ENCODE measurements at places on chromosomes 2 and 18.

- DNase-seq = peak; percentile 11
Observed at GRCh38 chr2:38440655-38441054, 63.6 kb upstream of the ATL2 start.

DNA sequence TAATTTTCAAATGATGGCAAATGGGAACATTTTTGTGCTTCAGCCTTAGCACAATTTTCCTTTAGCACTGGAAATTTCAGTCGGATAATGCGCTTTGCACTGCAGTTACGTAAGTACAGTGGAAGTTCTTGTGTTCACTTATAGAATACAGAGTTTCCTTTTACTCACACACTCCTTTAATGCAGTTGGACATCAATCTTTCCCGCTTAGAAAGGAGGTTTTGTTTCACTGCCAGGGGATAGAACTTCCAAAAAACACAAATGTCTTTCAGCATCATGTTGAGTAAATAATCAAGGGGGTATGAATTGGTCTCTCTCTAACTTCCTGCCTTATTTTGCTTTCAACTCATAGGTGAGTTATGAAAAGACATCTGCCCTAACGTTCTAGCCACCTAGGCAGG lies 63.2 kb downstream of the TGFA start:
- DNase-seq = no peak

DNA sequence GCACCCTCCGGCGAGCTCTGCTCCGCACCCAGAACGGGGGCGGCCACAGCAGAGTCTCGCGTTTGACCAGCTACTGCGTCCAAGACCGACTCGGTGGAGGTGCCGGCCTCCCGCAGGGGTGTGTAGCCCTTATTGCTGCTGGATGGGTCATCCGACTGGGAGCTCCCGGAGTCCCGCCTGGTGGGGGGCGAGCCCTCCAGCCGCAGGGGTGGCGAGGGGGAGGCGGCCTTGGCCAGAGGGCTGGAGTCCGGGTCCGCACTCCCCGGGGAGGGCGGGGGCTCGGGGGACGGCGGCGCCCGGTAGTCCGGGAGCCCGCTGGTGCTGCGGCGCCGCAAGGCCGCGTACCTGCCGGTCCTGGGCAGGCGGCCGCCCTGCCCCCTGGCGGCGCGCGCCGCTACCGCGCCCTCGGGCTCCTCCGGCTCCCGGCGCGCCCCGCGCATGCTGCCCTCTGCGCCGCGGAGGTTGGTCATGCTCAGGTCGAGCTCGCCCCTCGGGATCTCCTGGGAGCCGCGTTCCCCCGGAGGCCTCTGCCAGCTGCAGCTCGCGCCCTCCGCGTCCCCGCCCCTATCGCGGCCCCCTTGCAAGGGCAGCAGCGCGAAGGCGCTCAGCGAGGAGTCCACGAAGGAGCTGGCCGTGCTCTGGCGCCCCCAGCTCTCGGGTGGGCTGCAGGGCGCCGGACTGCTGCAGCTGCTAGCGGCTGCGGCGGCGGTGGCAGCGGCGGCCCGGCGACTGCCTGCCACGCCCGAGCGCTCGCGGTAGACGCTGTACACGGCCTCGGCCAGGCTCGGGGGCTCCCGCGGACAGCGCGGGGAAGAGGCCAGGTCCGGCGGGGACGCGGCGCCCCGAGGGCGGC lies 4.8 kb downstream of the TMEM200C start:
- DNase-seq = no peak

DNA sequence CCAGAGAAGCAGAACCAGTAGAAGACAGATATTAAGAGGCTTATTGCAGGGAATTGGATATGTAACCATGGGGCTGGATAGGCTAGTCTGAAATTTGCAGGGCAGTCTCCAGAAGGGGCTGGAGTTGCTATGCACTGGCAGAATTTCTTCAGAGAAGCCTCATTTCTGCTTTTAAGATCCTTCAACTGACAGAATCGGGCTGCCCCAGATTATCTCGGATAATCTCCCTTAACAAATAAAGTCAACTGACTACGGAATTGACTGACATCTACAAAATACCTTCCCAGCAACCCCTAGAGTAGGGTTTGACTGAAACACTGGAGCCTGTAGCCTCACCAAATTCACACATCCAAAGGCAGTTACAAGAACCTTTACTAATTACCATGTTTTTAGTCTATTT lies 136.4 kb downstream of the SOCS6 start:
- DNase-seq = no peak

- DNase-seq = no peak
Observed at GRCh38 chr2:60830991-60831390, 50.4 kb upstream of the REL start.

- DNase-seq = no peak
Observed at GRCh38 chr2:222796413-222797103, 64.3 kb upstream of the ACSL3 start.

- no peak for DNase-seq
Observed at GRCh38 chr2:58098254-58099095, 51.9 kb downstream of the VRK2 start.

DNA sequence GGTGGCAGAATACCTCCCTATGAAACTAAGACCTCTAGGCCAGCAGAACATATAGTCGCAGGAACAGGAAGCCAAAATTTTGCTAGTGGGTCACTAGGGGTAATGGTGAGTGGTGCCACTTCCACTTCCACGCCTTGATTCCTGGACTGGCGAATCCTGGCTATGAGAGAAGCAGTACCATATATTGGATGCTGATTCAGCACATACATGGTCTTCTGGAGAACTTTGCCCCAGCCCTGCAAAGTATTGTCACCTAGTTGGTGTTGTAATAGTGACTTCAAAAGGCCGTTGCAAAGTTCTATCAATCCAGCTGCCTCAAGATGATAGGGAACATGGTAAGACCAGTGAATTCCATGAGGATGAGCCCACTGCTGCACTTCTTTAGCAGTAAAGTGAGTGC lies 769.8 kb upstream of the GYPC start:
- no peak for DNase-seq

DNA sequence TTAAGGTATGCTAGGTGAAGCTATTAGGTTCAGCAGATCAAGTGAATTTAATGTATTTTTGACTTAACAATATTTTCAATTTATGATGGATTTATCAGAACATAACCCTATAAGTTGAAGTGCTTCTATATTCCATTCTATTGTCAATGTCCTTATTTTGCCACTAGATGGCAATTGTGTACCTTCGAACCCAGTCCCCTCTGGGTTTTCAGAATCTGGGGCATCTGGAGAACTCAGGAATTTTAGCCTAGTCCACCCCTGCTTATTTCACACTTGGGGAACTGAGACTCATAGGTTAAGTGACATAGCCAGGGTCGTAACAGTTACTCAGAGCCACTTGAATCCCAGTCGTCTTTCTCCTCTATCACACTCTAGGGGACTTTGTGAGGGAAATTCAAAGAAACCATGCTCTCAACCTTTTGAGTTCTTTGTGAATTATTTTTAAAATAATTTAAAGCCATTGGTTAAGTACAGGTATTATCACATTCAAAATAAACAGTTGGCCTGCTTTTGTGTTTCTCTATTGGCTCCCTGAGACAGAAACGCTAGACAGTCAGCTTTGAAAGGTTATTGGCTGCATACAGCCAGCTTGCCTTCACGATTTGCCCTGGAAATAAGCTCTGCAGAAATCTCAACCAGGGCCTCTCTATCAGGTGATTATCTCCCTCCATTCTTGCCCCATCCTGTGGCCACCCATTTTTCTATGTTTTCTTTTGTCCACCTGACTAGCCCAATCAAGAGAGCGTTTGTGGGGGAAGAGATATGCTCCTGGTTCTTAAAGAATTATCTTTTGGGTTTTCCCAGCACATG lies 145.0 kb downstream of the TTC27 start:
- DNase-seq = peak; percentile 21

GRCh38 chr2:187333804-187334203 lies 114.2 kb downstream of the CALCRL start:
- DNase-seq = no peak

DNA sequence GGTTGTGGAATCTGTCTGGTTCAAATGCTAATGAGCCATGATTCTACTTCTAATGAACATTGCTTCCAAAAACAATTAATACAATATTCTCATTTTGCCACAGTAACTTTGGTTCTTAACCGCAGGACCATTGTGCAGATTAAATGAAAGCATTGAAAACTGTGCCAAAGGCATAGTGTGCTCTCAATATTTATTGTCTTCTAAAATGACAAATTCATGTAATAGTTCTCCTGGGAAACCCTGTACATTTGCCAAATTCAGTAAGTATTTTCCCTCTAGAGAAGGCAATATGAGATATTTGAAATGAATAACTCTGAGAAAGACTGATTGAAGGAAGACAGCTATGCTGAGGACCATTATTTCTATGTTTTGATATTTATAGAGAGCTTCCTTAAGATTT lies 246.3 kb downstream of the CCDC102B start:
- DNase-seq = no peak
